ENCODE measurements at places on chromosomes 3 and 15.

DNA sequence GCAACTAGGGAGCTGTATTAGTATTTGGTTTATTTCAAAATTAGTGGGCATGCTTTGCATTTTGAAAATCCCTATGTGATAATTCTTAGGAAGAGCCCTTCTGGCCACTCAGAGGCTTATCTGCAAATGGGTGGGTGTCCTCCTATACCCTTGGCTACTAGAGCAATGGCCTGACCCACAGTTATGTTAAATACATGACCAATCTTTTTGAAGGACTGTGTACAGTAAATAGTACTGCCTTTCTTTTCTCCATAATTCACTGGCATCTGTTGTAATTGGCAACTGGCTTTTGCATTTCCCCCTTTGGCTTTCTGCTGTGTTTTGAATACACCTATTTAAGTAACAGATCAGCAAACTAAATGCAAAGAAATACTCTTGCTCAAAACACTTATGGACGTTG is 175.4 kb downstream of the ANXA2 start:
- DNase-seq: no peak

DNA sequence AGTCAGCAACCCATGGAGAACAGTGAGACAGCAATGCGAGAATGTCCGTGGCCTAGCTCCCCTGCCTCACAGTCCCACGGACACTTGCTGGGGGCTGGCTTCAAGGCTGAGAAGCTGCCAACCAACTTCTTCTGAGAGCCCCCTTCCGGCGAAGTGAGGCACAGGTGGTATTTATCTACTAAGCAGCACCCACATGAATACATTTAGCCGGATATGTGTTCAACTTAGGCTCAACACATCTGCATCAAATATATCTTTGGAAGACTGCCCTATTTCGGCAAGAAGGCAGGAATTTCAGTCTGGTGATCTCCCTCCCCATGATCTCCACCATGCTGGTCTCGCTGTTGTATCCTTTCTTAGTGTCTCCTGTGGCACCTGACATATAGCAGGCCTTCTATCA is 340.9 kb upstream of the NR2E3 start:
- DNase-seq: no peak

GRCh38 chr3:105347625-105348302 is 18.9 kb upstream of the ALCAM start:
- DNase-seq: no peak

- DNase-seq: no peak
Measured at GRCh38 chr3:142053835-142054234, 95.5 kb downstream of the TFDP2 start.

GRCh38 chr15:39605146-39605545 is 24.3 kb downstream of the THBS1 start:
- no peak for DNase-seq

- DNase-seq: no peak
Measured at GRCh38 chr15:62559381-62559733, 394.3 kb upstream of the C2CD4B start.

DNA sequence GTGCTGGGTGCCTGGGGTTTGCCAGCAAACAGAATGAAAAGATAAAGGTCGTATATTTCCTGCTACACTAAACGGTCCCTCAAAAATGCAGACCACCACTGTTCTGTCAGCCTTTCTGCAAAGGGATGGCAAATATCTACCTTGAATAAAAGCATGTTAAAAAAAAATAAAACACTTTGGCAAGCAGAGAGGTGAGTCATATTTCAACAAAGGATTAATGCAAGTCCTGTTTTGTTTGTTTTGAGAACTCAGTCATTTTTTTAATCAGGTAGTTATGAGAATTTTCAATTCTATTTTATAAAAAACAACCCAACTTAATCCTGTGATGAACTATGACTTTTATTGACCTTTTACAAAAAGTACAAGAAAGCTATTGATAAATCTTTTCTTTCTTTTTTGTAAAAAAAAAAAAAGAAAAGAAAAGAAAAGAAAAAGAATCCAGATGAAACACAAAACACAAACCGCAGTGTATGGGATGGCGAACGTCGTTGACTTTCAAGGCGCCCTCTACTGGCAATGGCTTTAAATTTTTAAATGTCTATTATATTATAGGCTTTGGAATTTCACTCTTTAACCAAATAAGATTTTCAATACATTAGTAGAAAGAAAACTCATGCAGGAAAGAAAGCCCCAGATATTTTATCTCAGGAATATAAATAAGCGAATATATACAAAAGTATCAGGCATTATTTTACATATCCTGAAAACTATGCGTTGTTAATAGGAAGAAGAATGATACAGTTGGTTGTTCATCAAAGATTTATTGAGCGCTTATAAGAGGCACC is 87.8 kb downstream of the NCEH1 start:
- peak; percentile 29 for DNase-seq

GRCh38 chr3:182139627-182140357 is 428.1 kb downstream of the SOX2 start:
- DNase-seq: no peak

DNA sequence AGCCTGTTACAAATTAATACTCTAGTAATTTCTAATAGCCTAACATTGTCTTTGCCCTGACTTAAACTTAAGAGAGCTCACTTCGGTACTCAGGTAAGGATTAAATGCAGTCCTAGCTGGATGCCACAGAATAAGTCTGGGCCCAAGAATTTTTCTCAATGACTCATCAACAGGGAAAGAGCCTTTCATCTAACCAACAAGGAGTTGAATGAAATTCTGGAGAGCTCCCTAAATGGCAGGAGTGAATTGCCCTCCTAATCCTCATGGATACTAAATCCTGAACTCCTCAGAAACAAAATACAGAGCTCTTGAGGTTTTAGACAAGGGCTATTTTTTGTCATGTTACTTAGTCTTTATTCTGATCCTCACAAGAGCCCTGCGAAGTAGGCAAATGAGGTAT is 159.5 kb downstream of the PLCH1 start:
- no peak for DNase-seq

GRCh38 chr3:175199961-175200360 is 340.8 kb downstream of the NAALADL2 start:
- no peak for DNase-seq

GRCh38 chr3:11363715-11364114 is 91.5 kb downstream of the ATG7 start:
- DNase-seq: peak; percentile 44

- DNase-seq: no peak
Measured at GRCh38 chr3:132220986-132221385, 96.2 kb upstream of the ACP3 start.

- no peak for DNase-seq
Measured at GRCh38 chr3:52608337-52608736, 71.9 kb downstream of the UQCC5 start.

GRCh38 chr3:2765002-2765579 is 345.1 kb downstream of the IL5RA start:
- DNase-seq: no peak

DNA sequence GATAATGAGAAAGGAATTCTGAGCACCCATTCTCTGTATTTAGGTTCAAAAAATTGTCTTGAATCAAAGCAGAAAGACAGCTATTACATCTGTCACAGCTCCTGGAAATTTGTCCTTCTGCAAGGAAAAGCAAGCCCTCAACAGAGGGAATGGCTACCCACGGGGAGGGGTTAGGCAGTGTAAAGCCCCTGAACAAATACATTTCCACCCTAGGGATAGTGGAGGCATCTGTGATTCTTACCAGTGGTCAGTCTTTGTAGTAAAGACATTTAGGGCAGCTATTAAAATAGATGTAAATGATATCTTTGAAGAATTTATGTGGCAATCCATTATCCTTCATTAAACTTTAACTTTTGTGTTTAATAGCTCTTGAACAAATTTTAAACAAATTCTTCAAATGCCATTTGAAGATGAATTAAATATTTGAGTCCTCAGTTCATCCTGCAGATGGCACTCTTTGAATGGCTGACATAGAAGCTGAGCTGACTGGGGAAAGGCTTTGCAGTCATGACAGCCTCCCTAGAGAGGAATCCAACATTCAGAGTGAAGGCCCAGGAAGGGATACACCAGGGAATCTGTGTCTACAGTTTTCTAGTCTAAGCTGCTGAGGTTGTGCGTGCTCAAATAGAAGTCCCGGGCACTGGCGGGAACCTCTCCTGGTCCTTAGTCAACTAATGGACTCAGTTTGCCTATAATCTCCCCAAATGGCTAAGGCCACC is 359.7 kb upstream of the ROPN1 start:
- DNase-seq: no peak
